ENCODE measurements at places on chromosomes 3 and 15. TPM values are rescaled to one million over a fixed set of nuclear protein-coding genes. Genes with fewer than 3 reads are reported as not detected.

- no peaks in the 10 kb centered on the region for H3K36me3 ChIP-seq
- no peak for DNase-seq
- H3K27ac ChIP-seq, result peak overlapping the region; percentile 66
These were observed 1.2 kb upstream of the MME start for GRCh38 chr3:155078711-155079467.

- H3K27ac ChIP-seq, result no peak overlapping the region
- H3K36me3 ChIP-seq, result no peaks in the 10 kb centered on the region
- H3K27me3 ChIP-seq, result no peaks in the 10 kb centered on the region
- no peak for DNase-seq
These were observed 68.2 kb upstream of the VGLL4 start for GRCh38 chr3:11711876-11712275.

DNA sequence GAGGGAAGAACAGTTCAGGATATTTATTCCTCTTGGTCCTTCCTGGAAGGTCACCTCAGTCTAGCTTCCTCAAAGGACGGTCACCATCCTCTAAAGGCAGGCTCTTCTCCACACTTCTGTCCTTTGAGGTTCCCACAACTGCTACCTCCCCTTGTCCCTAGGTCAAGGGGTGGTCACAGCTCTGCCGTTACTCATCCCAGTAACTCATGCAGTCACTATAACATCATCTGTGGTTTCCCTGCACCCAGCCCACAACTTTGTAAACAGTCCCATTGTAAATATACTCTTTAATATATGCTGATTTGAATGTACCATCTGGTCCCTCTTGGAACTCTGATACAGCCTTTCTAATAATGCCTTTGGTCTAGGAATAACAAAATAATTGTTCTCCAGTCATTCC lies 887.4 kb downstream of the FHIT start:
- no peaks in the 10 kb centered on the region for H3K36me3 ChIP-seq
- no peak overlapping the region for H3K4me3 ChIP-seq
- no peak overlapping the region for H3K27ac ChIP-seq
- H3K4me1 ChIP-seq, result no peaks in the 10 kb centered on the region
- DNase-seq, result no peak
- no peaks in the 10 kb centered on the region for H3K27me3 ChIP-seq

DNA sequence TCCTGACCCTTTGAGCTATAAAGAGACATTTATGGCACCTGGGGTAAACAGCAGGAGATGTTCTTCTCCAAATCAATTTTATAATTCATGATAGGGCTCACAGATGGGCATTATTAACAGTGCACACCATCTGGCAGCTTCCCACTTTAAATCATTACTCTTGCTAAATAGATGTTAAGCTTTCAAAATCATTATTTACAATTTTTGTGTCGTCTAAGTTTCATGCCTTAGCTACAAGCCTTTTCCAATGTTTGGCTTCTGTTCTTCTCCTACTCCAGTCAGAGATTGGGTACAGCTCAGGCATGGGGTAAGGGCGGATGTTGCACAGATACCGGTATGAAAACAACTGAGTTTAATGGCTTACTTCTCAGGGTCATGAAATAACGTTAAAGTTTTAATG lies 120.9 kb upstream of the PFN2 start:
- DNase-seq, result no peak
- no peaks in the 10 kb centered on the region for H3K27me3 ChIP-seq
- no peak overlapping the region for H3K4me3 ChIP-seq
- no peaks in the 10 kb centered on the region for H3K36me3 ChIP-seq

DNA sequence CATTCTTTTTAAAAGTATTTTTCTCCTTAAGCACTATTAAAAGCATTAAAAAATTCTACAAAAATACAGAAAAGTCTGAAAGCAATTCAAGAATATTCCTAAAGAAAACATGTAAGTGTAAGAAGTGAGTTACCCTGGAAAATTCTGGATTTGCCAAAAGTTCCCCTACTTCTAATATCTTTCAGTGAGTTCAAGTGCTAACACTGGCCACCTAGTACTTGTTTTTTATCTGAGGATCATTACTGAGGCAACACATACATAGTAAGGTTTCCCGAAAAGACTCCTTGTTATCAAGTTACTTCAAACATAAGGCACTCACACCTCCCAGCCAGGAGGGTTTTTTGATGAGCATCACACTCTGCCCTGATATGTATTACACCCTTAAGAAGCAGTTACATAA lies 158.4 kb downstream of the TIGIT start:
- peak overlapping the region; percentile 77 for H3K27ac ChIP-seq
- DNase-seq, result no peak
- H3K4me1 ChIP-seq, result no peaks in the 10 kb centered on the region
- H3K4me3 ChIP-seq, result peak overlapping the region; percentile 26

DNA sequence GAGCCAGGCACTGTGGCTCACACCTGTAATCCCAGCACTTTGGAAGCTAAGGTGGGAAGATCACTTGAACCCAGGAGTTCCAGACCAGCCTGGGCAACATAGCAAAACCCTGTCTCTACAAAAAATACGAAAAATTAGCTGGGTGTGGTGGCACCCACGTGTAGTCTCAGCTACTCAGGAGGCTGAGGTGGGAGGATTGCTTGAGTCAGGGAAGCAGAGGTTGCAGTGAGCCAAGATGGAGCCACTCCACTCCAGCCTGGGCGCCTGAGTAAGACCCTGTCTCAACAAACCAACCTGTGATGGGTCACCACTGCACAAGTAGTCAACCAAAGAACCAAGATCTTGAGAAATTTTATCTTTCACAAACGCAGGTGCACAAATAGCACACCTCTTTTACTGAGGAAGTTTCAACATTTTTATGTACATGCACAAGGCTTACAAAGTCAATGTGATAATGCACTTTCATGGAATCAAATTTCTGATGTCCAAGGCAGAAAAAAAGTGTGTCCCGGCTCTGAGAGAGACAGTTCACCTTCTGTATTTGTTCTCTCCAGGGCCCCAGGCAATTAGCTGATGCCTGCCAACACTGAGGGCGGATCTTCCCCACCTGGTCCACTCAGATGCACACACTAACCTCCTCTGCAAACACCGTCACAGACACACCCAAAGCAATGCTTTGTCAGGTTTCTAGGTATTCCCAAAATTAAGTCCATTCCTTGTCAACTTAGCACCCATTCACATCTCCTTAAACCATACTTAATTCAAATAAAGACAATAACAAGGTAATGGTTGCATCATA lies 12.4 kb downstream of the ACAA1 start:
- no peaks in the 10 kb centered on the region for H3K4me1 ChIP-seq
- DNase-seq, result no peak
- H3K27ac ChIP-seq, result no peak overlapping the region
- H3K27me3 ChIP-seq, result no peaks in the 10 kb centered on the region

GRCh38 chr3:77309460-77309859 lies 269.6 kb downstream of the ROBO2 start:
- H3K4me1 ChIP-seq, result no peaks in the 10 kb centered on the region
- no peak overlapping the region for H3K4me3 ChIP-seq
- DNase-seq, result no peak

DNA sequence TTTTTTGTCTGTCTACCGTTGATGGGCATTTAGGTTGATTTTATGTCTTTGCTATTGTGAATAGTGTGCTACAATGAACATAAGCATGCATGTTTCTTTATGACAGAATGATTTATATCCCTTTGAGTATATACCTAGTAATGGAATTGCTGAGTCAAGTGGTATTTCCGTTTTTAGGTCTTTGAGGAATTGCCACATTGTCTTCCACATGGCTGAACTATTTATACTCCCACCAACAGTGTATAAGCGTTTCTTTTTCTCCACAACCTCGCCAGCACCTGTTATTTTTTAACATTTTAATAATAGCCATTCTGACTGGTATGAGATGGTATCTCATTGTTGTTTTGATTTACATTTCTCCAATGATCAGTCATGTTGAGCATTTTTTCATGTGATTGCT lies 89.6 kb upstream of the GALNT15 start:
- H3K27ac ChIP-seq, result peak overlapping the region; percentile 16
- H3K27me3 ChIP-seq, result no peaks in the 10 kb centered on the region
- peaks cover 6% of the 10 kb centered on the region for H3K4me1 ChIP-seq
- H3K36me3 ChIP-seq, result no peaks in the 10 kb centered on the region

DNA sequence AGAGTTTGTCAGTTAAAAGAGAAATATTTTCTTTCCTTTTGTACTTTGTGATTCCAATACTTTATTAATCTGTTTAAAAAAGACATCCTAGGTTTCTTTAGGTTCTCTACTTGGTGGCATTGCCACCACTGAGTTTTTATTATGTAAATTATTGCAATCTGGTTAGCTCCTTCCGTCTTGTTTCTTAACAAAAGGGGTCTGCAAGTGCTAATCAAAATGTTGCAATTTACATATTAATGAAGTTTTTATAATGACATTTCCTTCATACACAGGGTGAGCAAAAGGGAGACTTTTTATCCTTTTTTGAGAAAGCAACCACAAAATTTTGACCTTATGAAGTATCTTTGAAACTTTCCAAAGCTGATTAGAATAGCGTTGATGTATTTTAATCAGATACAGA lies 1307.3 kb downstream of the ROBO2 start:
- no peak for DNase-seq
- H3K36me3 ChIP-seq, result no peaks in the 10 kb centered on the region
- no peaks in the 10 kb centered on the region for H3K27me3 ChIP-seq
- no peaks in the 10 kb centered on the region for H3K4me1 ChIP-seq

DNA sequence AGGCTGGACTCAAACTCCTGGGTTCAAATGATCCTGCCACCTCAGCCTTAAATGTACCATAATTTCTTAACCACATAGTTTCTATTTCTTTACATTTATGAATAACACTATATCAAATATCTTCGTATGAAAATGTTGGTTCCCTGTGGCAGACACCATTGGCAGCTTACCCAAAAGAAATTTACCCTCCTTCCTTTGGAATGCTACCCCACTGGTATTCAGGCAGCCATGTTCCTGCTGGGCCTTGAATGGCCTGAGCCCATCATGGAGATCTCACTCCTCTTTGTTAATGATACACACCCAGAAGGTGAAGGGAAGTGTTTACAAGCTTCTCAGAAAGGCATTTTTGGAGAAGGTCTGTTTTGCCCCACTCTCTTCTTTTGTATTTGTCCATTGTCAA lies 94.3 kb upstream of the RNF7 start:
- H3K27me3 ChIP-seq, result no peaks in the 10 kb centered on the region
- no peaks in the 10 kb centered on the region for H3K36me3 ChIP-seq
- DNase-seq, result no peak
- H3K27ac ChIP-seq, result peak overlapping the region; percentile 62
- no peaks in the 10 kb centered on the region for H3K4me1 ChIP-seq

- no peak overlapping the region for H3K27ac ChIP-seq
- no peaks in the 10 kb centered on the region for H3K36me3 ChIP-seq
- DNase-seq, result no peak
- no peaks in the 10 kb centered on the region for H3K4me1 ChIP-seq
- H3K27me3 ChIP-seq, result no peaks in the 10 kb centered on the region
These were observed 207.2 kb upstream of the NAALADL2 start for GRCh38 chr3:174651951-174652350.

DNA sequence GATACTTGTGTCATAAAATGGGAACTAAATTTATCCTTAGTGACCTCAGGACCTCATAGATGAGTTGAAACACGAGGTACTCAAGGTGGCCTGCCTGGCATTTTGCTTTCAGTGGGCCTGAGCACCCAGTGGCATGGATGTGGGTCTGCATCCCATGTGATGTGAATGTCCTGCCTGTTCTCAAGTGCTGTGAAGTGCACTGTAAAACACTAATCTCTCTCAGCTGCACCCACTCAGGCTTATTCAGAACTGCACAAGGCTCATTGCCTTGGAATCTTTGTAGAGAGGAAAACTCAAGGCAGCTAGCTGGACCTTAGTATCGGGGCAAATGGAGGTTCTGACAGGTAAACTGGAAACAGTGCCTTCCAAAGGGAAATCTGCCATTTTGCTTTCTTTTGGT lies 767.0 kb downstream of the TUSC7 start:
- no peak overlapping the region for H3K4me3 ChIP-seq
- no peaks in the 10 kb centered on the region for H3K36me3 ChIP-seq
- no peak for DNase-seq
- no peak overlapping the region for H3K27ac ChIP-seq
- no peaks in the 10 kb centered on the region for H3K27me3 ChIP-seq
- no peaks in the 10 kb centered on the region for H3K4me1 ChIP-seq

DNA sequence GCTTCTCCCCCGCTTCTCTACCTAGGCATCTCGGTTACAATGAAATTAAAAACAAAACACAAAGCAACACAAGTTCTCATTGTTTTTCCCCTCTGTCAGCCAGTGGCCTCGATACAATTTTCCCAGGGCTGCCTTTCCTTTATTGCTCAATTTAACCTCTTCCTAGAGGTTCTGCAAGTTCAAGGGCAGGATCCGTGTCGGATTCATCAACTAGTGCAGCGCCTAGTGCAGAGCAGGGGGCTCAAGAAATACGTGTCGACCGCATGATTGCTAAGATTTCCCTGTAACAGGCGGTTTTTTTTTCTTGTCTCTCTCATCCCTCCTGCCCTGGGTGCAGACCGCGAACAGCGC lies 1.4 kb upstream of the BHLHE40 start:
- H3K4me1 ChIP-seq, result no peaks in the 10 kb centered on the region
- DNase-seq, result no peak
- H3K36me3 ChIP-seq, result no peaks in the 10 kb centered on the region
- H3K27me3 ChIP-seq, result no peaks in the 10 kb centered on the region
- peak overlapping the region; percentile 82 for H3K4me3 ChIP-seq
- peak overlapping the region; percentile 100 for H3K27ac ChIP-seq

DNA sequence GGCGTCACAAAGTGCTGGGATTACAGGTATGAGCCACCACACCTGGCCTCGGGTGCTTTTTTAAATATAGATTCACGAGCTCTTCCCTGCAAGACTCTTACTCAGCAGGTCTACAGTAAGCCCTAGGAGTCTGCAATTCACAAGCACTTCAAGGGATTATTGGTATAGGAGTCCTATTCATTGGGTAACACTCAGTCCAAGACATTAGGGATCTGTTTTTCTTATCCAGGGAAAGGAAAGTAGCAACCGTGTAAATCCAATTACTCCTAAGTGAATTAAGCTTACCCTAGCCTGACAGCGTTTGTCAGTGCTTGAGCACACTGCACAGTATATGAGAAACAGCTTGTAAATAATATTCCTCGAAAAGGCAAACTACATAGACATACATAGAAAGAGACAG lies 109.9 kb downstream of the SENP2 start:
- H3K36me3 ChIP-seq, result no peaks in the 10 kb centered on the region
- no peaks in the 10 kb centered on the region for H3K27me3 ChIP-seq
- H3K4me3 ChIP-seq, result no peak overlapping the region
- H3K27ac ChIP-seq, result no peak overlapping the region
- no peaks in the 10 kb centered on the region for H3K4me1 ChIP-seq

GRCh38 chr3:11220230-11220629 lies 52.0 kb upstream of the ATG7 start:
- no peaks in the 10 kb centered on the region for H3K27me3 ChIP-seq
- DNase-seq, result no peak
- H3K4me3 ChIP-seq, result no peak overlapping the region
- no peak overlapping the region for H3K27ac ChIP-seq
- H3K36me3 ChIP-seq, result no peaks in the 10 kb centered on the region
- H3K4me1 ChIP-seq, result no peaks in the 10 kb centered on the region

GRCh38 chr15:68231102-68231818 lies 1.7 kb upstream of the CLN6 start:
- peaks cover 5% of the 10 kb centered on the region for H3K4me1 ChIP-seq
- no peak overlapping the region for H3K4me3 ChIP-seq
- no peak for DNase-seq
- no peak overlapping the region for H3K27ac ChIP-seq
- H3K36me3 ChIP-seq, result no peaks in the 10 kb centered on the region
- no peaks in the 10 kb centered on the region for H3K27me3 ChIP-seq

SLC28A1 gene
- not detected for total RNA-seq

ADAMTS17 gene
- total RNA-seq, result 5.1 TPM

CLSTN2 gene
- total RNA-seq, result 33.1 TPM

ZIC1 gene
- total RNA-seq, result 6.1 TPM

CYP1A1 gene
- 4.8 TPM for total RNA-seq

CAND2 gene
- 4.7 TPM for total RNA-seq

NEDD4 gene
- 19.6 TPM for total RNA-seq

PARP15 gene
- 5.4 TPM for total RNA-seq

BMF gene
- total RNA-seq, result 24.4 TPM

NEIL1 gene
- total RNA-seq, result 101 TPM
